Omental fat pad (tissue), 4 donors: ENCODE measurements at places on chromosomes 16 and 17.

DNA sequence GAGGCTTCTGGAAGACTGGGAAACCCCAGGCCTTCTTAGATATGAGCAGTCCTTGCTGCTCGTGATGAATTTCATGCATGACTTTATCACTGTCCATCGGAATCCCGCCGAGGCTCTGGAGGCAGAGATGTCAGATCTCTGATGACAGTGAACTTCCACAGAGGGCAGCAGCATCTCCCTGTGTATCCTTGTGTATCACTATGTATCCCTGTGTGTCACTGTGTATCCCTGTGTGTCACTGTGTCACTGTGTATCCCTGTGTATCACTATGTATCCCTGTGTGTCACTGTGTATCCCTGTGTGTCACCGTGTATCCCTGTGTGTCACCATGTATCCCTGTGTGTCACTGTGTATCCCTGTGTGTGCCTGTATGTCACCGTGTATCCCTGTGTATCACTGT is 160.2 kb upstream of the CHMP6 start:
- DNase-seq: no peak

DNA sequence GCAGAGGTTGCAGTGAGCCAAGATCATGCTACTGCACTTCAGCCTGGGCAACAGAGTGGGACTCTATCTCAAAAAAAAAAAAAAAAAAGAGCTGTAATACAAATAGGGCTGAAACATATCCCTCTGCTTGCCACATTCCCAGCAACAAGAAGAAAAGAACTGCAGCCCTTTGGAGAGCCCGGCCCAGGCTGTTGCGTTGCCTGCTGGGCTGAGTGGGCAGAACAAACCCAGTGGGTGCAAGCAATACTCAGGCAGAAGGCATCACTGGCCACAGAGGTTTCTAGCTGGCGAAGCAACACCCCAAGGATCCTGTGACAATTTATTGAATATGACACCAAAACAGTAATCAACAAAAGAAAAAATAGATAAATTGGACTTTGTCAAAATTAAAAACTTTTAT is 44.0 kb downstream of the PIGL start:
- no peak for DNase-seq

DNA sequence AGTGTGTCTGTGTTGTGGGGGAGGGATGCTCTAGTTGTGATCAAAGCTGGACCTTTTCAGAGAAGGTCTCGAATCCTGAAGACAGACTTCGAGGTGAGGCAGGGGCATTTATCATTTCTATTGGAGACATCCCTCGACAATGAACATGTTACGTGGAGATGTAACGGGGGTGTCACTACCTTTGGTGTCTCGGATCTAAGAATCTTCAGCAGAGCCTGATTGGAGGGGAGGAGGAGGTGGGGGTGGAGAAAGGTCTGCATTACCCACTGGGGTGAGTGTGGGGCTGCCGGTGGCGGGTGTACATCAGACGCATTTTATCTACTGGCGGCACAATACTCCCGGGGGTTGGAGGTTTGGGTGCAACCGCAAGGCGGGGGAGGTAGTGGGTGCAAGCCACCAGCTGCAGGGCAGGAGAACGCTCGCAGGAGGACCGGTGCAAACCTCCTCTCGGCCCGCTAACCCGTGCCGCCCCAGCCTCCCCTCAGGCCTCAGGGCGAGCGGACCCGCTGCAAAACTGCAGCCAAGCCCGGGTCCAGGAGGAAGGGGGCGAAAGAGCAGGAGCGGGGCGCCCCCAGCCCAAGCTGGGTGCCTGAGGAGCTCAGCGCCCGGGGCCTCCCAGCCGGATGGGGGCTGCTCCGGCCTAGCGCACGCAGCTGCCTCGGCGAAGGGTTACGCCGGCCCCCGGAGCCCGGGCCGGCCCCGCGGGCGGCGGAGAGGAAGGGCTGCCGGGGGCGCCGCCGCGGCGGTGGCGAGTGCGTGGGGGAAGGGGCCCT is 735 bp downstream of the ZNF652 start:
- no peak for DNase-seq

- no peak for DNase-seq
Measured at GRCh38 chr16:81637336-81638235, 141.5 kb upstream of the PLCG2 start.

DNA sequence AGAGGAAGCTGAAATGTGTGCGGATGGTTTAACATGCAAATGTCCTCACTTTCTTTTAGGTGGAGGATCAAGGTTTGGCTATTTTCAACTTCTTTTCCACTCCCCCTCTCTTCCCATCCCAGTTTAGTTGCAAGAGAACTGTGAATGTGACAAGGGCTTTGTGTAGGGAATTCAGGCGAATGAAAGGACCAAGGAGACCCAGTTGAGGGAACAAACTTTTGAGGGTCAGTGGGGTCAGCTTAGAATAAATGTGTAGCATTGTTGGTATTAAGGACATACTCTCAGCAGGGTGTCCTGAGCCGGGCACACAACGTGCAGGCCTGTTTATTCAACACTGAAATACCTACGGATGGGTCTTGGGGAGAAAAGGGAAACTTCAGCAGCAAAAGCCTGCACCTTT is 346.0 kb downstream of the PMP22 start:
- DNase-seq: no peak

- no peak for DNase-seq
Measured at GRCh38 chr17:4008441-4009185, 44.4 kb upstream of the ATP2A3 start.

DNA sequence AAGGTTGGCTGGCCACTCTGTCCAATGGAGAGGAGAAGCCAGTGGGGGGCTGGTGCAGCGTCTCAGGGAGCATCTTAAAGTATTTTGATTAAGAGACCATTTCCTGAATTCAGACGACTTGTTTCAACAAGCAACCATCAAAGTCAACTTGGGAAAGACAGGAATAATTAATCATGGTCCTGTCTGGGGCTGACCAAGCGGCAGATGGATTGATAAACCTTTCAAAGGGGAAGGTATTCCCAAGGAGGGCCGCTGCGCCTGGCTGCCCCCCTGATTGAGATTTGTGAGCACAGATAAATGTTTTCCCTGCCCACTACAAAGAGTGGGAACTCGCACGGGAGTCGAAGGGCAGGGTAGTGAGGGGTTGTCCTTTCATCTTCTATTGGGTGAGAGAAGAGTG is 47.5 kb downstream of the HNF1B start:
- DNase-seq: no peak

DNA sequence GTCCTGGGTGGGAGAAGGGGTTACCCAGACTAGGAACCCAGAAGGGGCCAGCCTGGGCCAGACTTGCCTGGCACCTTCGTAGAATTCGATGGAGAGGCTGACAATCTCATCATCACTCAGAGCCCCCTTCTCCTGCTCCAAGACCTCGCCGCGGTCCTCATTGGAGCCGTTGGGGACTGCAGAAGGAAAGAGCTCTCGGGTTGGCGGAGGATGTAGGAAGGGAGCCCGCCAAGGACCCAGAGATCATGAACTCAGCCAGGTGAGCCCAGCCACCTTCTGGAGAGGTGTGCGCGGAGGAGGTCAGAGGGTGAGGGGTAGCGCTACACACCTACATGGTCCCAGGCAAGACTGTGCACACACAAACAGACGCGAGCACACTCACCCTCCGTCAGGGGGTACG is 8.5 kb downstream of the CISD3 start:
- no peak for DNase-seq

DNA sequence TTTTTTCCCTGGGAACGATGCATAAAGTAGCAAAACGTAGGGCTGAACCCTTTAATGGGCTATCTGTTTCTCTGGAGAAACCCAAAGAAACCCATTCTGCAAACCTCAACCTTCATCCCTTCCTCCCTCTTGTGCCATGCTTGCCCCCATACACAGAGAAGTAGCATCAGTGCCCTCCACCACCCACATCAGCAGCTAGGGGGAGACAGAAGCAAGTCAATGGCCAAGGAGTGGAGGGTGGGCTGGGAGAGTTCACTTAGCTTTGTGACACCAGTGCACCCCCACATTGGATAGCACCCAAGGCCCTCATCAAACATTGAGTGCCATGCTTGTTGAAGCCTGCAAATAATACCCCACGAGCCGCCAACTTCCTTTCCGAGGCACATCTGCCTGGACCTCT is 282.4 kb downstream of the ABCC12 start:
- no peak for DNase-seq

GRCh38 chr16:58440131-58440530 is 47.9 kb downstream of the GINS3 start:
- DNase-seq: no peak

- DNase-seq: no peak
Measured at GRCh38 chr17:50423553-50424159, 2.4 kb upstream of the ACSF2 start.

GRCh38 chr16:84751241-84751640 is 51.4 kb downstream of the USP10 start:
- DNase-seq: no peak

DNA sequence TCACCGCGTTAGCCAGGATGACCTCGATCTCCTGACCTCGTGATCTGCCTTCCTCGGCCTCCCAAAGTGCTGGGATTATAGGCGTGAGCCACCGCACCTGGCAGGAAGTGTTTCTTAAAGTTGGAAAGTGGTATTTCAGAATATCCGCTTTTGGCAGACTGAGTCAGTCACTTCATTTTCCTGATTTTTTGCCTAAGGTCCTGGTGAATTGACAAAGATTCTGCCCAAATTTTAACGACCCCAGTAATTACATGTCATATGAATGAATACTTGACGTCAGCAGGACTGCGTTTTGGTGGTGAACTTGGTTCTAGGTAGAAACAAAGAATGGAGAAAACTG is 4.5 kb upstream of the BRCA1 start:
- no peak for DNase-seq

- DNase-seq: no peak
Measured at GRCh38 chr17:79131701-79132100, 57.1 kb downstream of the ENGASE start.

DNA sequence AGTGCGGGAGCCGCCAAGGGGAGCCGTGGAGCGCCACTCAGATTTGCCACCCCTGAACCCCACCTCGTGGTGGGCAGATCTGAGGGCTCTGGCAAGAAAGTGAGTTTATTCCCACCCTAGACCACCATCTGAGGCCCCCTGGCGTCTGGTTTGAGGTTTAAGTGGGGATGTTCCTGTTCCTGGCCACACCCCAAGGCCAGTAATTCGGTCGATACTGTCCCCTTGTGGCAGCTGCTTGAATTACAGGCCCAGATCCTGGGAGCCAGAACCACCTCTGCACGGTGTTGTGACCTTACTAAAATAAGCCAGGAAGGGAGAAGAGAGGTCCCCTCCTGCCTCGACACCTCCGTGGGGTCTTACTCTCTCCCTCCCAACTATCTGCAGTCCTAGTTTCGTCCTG is 3.3 kb upstream of the LAT start:
- no peak for DNase-seq
